ENCODE measurements at places on chromosomes 2 and 18. TPM values are rescaled to one million over a fixed set of nuclear protein-coding genes. Genes with fewer than 3 reads are reported as not detected.

The CYP26B1 gene
- total RNA-seq: 27.9 TPM

The LIPG gene
- total RNA-seq: not detected

The DNAH7 gene
- total RNA-seq: 2.0 TPM

The DPP10 gene
- total RNA-seq: not detected

The LRP1B gene
- total RNA-seq: 16.2 TPM

The ACTR1B gene
- 50.5 TPM for total RNA-seq

The CAPG gene
- total RNA-seq: 249 TPM
